ENCODE measurements at places on chromosomes 16 and 17.

DNA sequence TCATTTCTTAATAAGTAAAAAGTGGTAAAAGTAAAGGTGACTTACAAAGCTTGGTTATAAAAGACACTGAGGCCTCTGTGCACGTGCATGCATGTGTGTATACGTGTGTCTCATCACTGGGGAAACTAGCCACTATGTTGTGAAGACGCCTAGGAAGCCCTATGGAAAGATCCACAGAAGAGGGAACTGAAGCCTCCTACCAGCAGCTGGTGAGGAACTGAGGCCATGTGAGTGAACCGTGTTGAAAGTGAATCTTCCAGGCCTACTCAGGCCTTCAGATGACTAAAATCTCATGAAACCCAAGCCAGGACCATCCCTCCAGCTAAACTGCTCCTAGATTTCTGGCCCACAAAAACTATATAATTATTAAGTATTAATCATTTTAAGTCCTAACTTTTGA, 23.7 kb downstream of the PHLPP2 start:
- no peak for DNase-seq

DNA sequence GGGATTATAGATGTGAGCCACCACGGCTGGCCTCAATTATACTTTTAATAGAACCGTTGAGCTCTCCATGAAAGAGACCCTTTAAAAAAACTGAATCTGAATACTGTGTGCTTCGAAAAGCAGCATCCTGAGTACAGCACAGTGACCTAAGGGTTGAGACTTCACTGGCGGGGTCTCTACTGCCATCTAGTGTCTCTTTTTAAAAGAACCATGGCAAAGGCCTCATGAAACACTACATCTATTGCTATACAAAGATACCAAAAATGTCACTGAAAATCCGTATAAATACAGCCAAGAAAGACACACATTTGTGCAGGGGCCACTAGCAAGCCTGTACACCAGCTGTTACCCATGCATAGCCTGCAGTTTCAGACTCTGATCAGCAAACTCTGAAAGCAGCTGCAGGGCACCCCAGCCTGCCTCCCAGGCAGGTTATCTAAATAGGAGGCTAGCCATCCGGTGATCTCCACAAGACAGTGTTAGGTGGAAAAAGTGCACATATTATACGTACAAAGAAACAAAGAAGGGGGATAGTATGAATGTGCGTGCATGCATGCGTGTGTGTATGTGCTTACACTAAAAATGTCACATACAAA, 35.3 kb downstream of the NPLOC4 start:
- DNase-seq: peak; percentile 81

GRCh38 chr17:63436523-63437110, 9.5 kb downstream of the CYB561 start:
- DNase-seq: no peak

DNA sequence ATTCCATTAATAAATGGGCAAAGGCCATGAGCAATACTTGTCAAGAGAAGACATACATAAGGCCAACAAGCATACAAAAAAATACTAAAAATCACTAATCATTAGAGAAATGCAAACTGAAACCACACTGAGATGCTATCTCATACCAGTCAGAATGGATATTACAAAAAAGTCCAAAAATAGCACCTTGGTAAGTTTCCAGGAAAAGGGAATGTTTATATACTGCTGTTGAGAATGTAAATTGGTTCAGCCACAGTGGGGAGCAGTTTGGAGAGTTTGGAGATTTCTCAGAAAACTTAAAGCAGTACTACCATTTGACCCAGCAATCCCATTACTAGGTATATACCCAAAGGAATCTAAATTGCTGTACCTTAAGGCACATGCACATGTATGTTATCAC, 467.7 kb downstream of the CDH11 start:
- DNase-seq: no peak

GRCh38 chr17:77247048-77247541, 106.3 kb downstream of the SEC14L1 start:
- peak; percentile 89 for DNase-seq

- DNase-seq: no peak
These were observed 5.4 kb upstream of the PABPN1L start for GRCh38 chr16:88871730-88872416.

DNA sequence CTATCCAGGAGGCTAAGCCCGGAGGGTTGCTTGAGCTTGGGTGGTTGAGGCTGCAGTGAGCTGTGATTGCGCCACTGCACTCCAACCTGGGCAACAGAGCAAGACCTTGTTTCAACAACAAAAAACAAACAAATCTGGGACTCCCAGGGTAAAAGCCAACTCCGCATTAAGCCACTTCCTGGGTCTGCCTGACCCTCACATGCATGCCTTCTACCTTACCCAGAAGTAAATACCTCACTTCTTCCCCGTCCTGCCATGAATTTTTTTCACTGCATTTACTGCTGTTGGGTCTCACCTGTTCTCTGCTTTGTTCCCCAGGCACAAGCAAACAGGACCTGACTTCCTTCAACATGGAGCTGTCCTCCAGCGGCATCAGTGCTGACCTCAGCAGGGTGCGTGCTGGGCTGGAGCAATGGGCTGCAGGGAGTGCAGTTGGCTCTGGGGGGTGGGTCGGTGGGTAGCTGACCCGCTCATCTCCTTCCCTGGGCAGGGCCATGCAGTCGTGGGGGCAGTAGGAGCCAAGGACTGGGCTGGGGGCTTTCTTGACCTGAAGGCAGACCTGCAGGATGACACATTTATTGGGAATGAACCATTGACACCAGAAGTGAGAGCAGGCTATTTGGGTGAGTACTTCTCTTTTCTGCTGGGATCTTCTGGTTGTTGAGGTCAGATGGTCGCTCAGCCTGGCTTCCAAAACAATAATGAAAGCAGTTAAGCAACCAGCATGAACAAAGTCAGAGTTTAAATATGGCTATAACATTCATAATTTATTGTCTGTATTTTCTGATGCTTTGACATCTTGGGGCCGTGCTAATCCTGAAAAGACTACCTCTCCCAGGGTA, 16.4 kb downstream of the ITGAL start:
- no peak for DNase-seq

- no peak for DNase-seq
These were observed 439.3 kb upstream of the CDH8 start for GRCh38 chr16:62475573-62475972.

DNA sequence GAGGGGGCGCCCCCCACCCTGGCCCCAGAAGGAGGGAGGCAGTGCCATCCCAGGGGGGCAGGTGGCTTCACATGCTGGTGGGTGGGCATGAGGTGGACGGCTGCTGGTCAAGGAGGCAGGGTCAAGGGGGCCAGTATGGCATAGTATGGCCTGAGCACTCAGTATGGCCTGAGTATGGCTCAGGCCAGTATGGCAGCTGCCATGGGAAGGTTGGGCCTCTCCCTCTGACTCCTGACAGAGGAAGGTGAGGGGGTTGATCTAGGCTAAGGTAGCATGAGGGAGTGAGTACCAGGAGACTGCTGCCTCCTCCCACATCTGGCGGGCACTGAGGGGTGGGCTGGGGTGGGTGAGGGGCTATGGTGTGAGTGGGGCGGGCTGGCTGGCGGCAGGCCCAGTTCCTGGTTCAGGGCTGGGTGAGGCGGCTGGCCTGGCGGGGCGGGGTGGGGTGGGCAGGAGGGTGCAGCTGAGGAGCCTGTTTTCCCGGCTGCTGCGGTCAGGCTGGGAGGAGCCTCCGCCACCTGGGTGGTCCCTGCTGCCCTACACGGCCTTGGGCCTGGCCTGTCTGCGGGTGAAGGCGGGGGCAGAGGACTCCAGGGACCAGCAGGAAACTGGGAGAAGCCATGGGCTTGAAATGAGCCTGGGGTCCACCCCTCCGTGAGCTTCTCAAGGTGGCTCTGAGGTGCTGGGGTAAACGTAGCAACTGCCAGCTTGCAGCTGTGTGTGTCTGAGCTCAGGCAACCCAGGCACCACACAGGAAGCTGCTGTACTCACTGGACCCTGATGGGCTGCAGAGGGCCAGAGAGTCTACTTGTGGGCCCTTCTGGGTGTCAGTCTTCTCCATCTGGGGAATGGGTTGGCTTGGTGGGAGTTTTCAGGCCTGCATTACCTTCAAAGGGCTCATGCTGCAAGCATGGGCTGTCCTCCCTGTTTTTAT, 57.0 kb downstream of the RAI1 start:
- DNase-seq: peak; percentile 44

DNA sequence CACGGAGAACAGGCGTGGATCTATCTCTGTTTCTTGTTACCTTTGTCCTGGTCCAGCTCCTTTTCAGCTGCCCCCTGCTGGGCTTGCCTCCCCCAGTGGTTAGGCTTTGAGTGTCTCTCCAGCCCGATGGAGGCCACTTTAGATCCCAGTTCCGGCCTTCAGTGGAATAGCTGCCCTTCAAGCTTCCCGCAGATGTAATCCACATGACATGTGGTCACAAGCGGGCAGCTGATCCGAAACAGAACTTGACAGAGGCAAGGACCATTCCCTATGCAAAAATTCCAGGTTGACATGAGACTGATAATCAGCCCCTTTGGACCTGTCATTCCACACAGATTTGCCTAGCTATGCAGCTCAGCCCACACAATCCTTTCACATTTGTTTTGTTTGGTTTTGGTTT, 40.6 kb upstream of the AQP8 start:
- no peak for DNase-seq

DNA sequence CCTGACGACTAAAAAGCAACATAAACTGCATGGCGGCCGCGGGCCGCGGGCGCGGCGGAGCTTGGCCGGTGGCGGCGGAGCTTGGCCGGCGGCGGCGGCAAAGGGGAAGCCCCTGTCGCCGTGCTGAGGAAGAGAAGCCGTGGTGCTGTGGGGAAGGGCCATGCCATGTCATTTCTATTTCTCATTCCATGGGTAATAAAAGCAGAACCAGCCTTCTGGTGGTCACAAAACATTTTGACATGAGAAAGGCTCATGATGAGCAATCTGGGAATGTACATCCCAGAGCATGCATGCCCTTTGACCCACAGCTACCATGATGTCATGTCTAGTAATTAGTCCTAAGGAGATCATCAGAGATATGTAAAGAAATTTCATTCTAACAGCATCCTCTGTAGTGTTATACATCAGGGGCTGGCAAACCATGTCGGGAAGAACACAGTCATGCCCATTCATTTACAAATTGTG, 23.9 kb upstream of the HEATR6 start:
- DNase-seq: peak; percentile 77

DNA sequence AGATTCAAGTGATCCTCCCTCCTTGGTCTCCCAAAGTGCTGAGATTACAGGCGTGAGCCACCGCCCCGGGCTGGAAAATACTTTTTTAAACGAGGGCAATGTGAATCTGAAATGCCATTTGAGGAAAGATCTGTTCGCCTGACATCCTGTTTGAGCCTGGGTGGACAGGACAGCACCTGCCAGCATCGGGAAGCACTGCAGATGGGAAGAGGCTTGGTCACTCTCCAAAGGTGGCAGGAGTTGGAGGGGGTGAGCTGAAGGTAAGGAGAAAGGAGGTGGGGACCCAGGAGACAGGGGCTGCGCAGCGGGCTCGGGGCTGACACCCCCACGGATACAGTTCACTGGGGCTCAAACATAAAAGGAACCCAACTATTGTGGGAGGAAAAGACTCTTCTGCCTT, 3.9 kb upstream of the BIRC5 start:
- no peak for DNase-seq

Data from B cell (primary cell).